ENCODE measurements at places on chromosomes 5 and 9.

GRCh38 chr5:172691886-172692285 is 50.8 kb downstream of the NEURL1B start:
- no peak for DNase-seq

- no peak for DNase-seq
Observed at GRCh38 chr5:174596429-174596828, 128.0 kb upstream of the MSX2 start.

DNA sequence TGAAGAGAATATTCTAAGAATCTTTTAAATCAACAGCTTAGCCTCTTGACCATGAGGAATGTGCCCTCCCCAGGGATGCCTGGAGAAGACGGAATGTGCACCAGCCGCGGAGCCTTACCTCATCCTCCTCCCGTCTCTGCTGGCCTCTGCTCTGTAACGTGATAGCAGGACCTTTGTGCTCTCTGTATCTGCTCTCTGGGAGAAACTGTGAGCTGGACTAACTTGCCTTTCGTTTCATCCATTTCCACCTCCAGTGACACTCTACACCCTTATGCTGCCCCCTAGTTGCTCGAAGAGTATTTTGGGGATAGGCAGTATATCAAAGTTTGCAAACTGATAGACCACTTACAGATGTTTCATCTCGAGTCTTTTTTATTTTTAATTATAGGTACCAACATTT is 141.4 kb downstream of the NPR3 start:
- DNase-seq = peak; percentile 93

- DNase-seq = no peak
Observed at GRCh38 chr9:79637177-79637925, 65.6 kb downstream of the TLE4 start.

GRCh38 chr5:15388866-15389265 is 111.1 kb upstream of the FBXL7 start:
- DNase-seq = no peak

GRCh38 chr5:61120534-61120933 is 41.7 kb downstream of the SMIM15 start:
- DNase-seq = no peak

GRCh38 chr5:107063511-107063910 is 607.2 kb downstream of the EFNA5 start:
- no peak for DNase-seq

GRCh38 chr5:152560512-152561137 is 155.5 kb upstream of the NMUR2 start:
- DNase-seq = peak; percentile 72

DNA sequence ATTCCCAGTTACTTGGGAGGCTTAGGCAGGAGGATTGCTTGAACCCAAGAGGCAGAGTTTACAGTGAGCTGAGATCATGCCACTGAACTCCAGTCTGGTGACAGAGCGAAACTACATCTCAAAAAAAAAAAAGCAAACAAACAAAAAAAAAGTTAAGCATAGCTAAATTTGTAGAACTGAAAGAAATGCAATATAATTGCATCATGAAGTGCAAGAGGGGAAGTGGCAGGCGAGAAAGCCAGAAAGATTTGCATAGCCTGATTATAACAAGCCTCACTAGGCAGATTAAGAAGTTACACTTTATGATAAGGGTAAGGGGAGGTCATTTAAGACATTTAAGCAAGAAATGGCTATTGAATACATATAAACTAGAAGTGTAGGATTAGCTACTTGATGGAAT is 187.1 kb downstream of the EDIL3 start:
- no peak for DNase-seq

- DNase-seq = peak; percentile 27
Observed at GRCh38 chr5:1111727-1112289, at the start of gene SLC12A7. TSS of gene SLC12A7 (minus strand) at chr5:1112063. CDS start at chr5:1111991, 72 bp downstream.

GRCh38 chr9:133874060-133874657 is 118.0 kb downstream of the VAV2 start:
- peak; percentile 45 for DNase-seq

DNA sequence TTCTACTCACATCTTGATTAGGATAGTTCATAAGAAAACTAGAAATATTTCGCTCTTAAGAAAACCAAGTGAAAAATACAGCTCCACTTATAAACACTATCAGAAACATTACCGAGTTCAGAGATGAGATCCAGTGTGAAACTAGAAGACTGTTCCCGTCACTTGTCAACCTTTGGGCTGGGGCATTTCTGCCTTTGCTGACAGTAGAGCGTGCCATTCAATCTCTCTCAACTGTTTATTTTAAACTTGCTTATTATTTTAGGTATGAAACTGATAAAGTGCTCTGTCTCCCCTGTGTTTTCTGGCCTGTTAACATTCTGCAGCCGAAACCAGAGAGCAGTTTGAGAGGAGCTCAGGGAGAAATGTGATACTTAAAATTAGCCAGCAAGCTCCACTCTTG is 16.7 kb downstream of the MRRF start:
- no peak for DNase-seq

DNA sequence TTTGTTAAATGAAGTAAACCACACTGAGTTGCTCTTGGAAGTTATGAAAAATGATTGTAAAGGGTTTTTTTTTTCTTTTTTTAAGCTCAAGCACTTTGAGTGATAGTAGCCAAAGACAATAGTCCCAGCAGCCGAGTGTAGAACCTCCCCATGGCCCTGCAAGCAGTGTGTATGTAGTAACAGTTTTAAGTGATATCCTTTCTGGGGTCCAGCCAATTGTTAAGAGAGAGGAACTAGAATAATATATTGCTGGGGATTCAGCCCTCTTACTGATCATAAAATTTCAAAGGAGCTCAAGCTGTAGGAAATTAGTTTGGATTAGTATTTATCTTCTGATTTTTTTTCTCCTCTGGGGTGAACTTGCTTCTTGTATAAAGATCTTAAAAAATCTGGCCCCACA is 43.2 kb downstream of the NPR3 start:
- peak; percentile 40 for DNase-seq

DNA sequence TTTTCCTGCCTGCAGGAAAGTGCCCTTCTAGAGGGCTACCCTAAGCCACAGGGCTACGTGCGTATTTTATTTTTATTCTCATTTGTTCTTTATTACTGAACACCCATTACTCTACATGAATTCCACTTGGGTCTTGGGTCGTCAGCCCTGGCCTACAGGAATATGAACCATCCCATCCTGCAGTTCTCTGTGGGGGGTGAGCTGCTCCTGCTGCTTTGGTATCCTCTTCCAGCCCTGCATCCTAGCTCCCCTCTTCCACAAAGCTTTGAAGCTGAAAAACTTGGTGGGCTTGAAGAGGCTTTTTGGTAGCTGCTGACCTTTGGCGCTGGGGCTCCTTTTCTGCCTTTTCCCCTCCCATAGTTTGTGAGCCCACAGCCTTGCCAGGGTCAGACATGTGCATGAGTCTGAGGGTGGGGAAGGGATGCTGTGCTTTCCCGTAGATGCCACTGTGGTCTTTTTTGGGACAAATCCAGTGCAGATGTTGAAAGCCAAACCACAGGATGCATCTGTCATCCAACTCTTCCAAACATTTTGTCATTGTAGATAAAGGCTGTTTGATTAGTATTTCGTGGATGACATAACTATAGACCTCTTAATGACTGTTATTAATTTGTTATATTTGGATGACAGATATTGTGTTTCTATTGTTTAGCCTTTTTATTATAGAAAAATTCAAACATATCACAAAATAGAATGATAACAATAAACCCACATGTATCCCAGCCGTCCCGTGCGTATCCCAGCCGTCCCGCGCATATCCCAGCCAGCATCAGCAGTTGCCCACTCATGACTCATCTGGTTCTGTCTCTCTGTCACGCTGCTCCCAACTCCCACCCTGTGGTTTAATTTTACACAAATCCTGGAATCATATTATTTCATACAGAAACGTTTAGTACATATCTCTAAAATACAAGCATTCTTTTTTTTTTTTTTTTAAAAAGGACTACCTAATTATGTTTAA is 43.9 kb downstream of the SLC46A2 start:
- DNase-seq = no peak

DNA sequence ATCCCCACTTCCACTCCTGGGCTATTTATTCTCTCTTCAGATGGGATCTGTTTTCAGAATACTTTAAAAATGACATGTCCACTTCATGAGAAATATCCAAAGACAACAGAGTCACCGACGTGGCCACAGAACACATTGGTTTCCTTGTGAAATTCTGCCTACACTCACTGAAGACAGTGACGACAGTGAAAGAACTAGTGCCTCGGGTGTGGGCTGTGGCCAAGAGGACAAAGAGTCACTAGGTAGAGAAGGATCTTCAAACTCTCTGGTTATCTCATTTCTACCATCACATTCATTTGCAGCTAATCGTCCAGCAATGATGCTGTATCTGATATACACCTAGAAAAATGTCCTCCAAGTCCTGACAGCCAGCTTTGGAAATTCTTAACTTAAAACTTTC is 59.1 kb downstream of the HABP4 start:
- no peak for DNase-seq

DNA sequence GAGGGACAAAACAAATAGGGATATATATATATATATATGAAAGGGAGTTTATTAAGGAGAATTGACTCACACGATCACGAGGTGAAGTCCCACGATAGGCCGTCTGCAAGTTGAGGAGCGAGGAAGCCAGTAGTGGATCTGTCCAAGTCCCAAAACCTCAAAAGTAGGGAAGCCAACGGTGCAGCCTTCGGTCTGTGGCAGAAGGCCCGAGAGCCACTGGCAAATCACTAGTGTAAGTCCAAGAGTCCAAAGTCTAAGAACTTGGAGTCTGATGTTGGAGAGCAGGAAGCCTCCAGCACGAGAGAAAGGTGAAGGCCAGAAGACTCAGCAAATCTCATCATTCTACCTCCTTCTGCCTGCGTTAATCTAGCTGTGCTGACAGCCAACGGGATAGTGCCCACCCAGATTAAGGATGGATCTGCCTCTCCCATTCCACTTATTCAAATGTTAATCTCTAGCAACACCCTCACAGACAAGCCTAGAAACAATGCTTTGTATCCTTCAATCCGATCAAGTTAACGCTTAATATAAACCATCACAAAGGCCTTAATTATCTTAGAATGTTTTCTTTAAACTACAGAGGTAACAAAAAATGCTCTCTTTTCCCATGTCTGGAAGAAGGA is 23.8 kb upstream of the DAB2 start:
- no peak for DNase-seq

DNA sequence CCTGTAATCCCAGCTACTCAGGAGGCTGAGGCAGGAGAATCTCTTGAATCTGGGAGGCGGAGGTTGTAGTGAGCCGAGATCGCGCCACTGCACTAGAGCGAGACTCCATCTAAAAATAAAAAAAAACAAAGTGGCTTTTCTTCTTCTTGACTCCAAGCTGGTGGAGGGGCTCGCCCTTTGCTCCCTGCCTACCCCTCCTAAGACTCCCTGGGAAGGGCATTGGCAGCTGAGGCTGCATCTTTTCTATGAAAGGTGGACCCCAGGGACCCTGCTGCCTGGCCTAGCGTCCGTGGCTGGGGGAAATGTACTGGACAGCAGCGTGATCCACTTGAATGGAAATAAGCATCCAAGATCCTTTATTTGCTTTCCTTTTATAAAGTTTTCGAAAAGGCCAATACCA is 24.0 kb downstream of the ROPN1L start:
- DNase-seq = no peak

GRCh38 chr5:138832218-138832617 is 42.9 kb downstream of the LRRTM2 start:
- DNase-seq = peak; percentile 27

DNA sequence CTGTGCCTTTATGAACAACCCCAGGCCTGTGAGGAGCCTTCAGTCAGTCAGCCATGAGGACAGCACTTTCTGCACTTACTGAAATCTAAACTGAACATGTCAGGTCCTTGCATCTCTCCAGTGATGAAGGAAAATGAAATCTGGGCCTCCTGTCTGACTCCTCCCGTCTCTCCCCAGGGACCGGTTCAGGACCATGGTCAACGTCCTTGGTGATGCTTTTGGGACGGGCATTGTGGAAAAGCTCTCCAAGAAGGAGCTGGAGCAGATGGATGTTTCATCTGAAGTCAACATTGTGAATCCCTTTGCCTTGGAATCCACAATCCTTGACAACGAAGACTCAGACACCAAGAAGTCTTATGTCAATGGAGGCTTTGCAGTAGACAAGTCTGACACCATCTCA is 77.0 kb upstream of the PLPP6 start:
- DNase-seq = no peak

- DNase-seq = no peak
Observed at GRCh38 chr9:87959916-87960581, 14.3 kb downstream of the CDK20 start.

GRCh38 chr5:9497347-9497746 is 48.5 kb downstream of the SEMA5A start:
- DNase-seq = no peak

DNA sequence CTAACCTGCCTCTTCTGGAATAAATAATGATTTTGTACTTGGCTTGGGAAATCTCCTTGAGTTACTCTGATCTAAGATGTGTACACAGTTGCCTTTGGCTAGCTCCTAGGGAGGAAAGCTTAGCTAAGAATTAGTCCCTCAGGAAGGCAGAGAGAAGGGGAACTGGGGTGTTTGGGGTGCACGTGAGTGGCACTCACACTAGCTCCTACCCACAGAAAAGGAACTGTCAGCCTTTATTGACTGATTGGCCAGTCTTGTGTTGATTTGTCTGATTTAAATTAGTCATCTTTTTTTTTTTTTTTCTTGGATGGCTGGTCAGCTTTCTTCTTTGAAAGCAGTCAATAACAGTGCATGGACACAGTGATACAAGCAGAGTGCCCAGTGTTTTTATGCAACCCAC is 107.7 kb downstream of the DMRT2 start:
- no peak for DNase-seq

DNA sequence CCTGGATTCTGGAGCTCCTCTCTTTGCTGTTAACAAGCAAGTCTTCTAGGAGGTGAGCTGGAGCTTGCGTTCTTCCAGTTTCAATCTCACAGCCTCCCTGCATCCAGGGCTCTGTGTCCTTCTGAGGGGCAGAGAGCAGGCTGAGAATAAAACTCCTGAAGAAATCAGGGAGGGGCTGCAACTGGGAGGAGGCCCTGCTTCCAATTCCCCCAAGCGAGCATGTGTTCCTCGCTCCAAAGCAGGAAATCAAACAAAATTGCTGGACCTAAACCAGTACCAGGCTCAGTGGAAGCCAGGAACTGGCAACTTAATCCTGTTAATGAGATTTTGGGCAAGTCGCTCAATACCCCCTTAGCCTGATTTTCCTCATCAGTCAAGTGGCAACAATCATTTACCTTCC is 181.8 kb downstream of the ASTN2 start:
- DNase-seq = no peak

- DNase-seq = no peak
Observed at GRCh38 chr9:137607141-137607857, 1.8 kb downstream of the ARRDC1 start.

- no peak for DNase-seq
Observed at GRCh38 chr5:165579911-165580310, 2074.5 kb downstream of the MAT2B start.

DNA sequence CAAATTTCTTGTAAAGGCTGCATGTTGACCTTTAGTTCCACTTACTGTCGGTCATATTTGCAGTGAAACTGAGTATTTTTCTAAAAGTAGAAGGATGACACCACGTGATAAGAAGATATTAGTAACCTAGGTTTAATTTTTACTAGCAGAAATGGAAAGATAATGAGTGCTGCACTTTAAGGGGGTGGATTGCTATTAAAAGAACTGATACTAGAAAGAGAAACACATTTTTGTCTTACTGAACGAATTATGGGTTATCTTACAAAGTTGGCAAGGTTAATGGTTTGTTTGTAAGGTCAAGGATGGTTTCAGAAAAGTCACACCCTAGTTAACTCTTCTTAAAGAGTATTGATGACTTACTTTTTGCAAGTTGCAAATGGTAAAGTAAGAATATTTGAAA is 2.4 kb downstream of the MACIR start:
- no peak for DNase-seq

Data from cardiac fibroblast (primary cell).